AG04450 (cell line): ENCODE measurements at places on chromosomes 5 and 9. TPM values are rescaled to one million over a fixed set of nuclear protein-coding genes. Genes with fewer than 3 reads are reported as not detected.

Gene NME5
- 0.35 and 0.43 TPM in 2 replicates for polyA plus RNA-seq

DNA sequence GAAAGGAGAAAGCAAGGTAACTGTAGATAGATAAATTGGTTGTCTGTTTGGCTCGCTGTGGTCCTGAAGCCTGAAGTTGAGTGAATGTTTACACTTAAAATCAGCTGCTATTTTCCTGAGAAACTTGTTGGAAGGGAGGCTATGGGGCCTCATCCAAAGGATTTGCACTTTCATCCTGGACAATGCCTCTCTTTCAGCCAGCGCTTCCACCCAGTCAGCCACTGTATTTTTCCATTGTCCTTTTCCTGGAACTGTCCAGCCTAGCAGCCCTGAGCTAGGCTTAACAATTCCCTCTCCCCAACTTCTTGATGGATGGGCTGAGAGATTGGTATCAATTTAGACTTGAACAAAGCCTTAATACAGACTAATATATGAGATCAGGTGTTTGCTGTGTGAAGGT lies 429.2 kb downstream of the DMAC1 start:
- no peak for DNase-seq

GRCh38 chr5:160685695-160686094 lies 166.3 kb downstream of the ATP10B start:
- no peak for DNase-seq

DNA sequence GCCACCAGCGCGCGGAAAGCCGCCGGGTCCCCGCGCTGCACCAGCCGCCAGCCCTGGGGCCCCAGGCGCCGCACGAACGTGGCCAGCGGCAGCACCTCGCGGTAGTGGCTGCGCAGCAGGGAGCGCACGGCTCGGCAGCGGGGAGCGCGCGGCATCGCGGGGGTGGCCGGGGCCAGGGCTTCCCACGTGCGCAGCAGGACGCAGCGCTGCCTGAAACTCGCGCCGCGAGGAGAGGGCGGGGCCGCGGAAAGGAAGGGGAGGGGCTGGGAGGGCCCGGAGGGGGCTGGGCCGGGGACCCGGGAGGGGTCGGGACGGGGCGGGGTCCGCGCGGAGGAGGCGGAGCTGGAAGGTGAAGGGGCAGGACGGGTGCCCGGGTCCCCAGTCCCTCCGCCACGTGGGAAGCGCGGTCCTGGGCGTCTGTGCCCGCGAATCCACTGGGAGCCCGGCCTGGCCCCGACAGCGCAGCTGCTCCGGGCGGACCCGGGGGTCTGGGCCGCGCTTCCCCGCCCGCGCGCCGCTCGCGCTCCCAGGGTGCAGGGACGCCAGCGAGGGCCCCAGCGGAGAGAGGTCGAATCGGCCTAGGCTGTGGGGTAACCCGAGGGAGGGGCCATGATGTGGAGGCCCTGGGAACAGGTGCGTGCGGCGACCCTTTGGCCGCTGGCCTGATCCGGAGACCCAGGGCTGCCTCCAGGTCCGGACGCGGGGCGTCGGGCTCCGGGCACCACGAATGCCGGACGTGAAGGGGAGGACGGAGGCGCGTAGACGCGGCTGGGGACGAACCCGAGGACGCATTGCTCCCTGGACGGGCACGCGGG lies at the start of gene TERT:
TSS of gene TERT (minus strand) at position 234 of the 815 bp plus-strand sequence. CDS start at position 155, 79 bp downstream.
- DNase-seq: no peak

DNA sequence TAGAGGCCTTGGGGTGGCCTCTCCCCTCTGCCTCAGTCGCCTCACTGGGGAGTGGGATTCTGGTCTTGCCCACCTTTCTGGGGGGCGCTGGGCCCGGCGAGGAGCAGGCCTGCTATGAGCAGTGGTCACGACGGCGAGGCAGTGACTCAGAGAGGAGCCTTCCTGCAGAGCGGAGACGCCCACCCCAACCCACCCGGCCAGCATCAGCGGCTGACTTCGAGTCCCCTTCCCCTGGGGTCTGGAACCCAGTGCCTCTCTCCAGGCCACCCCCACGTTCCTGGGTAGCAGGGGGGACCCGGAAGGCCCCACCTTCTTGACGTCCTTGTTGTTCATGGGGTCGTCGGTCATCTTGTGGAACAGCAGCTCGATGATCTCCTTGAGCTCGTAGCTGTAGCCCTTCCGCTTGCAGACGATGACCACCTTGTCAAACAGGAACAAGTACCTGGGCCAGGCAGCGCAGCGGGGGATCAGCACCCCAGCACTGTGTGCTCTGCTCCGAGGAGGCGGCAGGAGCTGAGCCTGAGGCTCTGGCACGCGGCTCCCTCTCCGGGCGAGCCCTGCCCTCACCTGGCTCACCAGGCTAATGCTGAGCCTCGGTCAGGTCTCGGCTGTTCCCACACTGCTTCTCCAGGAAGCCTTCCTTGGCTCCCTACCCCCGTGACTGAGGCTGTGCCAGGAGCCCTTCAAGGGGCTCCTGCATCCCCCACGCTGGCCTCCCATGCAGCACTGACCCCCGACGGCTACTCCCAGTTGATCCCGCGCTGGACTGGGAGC lies 50.1 kb upstream of the SARDH start:
- DNase-seq: no peak

- DNase-seq: no peak
Observed at GRCh38 chr9:79663878-79664277, 92.1 kb downstream of the TLE4 start.

Gene SPACA9
- 3.3 and 3.6 TPM in 2 replicates for polyA plus RNA-seq

DNA sequence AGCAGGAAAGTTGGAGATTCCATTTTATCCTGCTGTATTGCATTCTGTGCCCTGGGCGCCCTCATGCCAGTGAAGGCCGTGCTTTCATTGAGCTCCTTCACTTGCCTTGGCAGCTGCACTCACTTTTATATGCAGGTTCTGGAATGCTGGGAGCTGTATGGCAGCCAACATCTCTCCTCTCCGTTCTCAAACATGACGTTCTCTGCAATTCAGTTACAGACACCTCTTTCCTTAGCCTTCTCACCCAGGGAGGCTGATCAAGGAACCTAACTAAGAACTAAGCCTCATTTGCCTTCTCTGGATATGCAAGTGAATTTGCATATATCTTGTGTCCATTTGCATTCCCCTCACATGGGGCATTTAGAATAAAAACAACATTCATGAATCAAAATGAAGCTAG lies 29.4 kb upstream of the PURA start:
- no peak for DNase-seq

Gene ORM2
- polyA plus RNA-seq: not detected in 2 replicates

- DNase-seq: no peak
Observed at GRCh38 chr5:99099691-99100090, 170.9 kb upstream of the CHD1 start.

- DNase-seq: peak; percentile 83
Observed at GRCh38 chr9:132094314-132094791, 14.7 kb upstream of the MED27 start.

- peak; percentile 62 for DNase-seq
Observed at GRCh38 chr5:123752552-123753179, 240.7 kb downstream of the CSNK1G3 start.

DNA sequence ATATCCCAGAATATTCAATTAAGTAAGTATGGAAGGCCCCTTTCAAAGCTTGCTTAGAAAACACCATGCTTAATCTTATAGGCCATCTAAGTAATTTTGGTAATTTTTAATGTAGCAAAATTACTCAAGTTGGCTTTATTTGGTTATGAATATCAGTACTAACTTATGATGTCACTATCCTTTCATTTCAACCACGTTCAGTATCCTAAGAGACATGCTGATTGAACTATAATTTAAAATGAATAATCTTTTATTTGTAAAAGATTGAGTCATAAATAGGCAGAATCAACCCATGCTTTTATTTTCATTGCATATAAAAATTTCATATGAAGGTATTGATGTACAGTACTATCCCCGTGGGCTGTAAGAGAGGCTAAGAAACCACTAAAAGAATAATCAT lies 386.9 kb downstream of the RAB3C start:
- no peak for DNase-seq

GRCh38 chr5:109412981-109413402 lies 3.2 kb upstream of the PJA2 start:
- DNase-seq: no peak

Gene CARTPT
- not detected in 2 replicates for polyA plus RNA-seq

Gene IL13
- not detected in 2 replicates for polyA plus RNA-seq

- peak; percentile 33 for DNase-seq
Observed at GRCh38 chr5:168987543-168988300, 313.2 kb downstream of the SLIT3 start.

DNA sequence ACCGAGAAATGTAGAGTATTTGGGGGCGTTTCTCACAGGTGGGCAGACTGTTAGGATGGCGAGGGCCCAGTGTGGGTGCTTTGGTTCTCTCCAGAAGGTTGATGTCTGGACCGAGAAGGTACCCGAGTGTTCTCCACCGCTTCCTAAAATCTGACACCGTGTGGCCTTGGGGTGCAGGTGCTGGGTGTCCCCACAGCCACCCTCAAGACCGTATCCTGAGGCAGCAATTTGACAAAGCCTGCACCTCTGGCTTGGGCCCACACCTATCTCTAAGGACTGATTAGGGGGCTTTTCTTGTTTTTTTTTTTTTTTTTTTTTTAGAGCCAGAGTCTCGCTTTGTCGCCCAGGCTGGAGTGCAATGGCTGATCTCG lies 1.3 kb downstream of the PPP1R26 start:
- no peak for DNase-seq

DNA sequence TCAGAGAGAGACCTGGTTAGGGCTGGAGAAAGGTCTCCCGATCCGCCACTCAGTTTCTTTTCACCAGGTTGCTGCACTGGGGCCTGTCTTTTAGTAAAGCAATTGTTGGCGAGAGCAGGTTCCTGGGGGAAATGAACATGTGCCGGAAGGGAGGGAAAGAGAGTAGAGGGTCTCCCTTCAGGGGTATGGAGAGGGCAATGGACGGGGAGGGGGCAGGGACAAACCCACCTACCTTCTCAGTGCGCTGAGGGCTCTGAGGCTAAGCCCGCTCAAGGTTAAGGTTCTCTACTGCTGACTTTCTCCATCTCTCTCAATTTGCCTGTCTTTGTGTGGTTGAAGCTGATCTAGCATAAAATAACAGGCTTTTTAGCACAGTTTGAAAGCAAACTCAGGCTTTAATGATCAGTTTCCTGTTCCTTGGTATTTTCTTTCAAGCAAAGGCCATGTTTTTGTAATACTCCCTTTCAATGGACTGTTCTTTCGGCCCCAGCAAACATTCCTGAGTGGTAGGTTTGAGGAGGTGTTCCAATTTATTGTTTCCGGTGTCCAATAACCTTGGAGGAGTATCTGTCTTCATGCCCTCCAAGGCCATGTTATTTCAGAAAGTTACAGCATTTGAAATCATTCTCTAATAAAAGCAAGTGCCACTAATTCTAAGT lies 25.5 kb upstream of the TRAF1 start:
- no peak for DNase-seq

DNA sequence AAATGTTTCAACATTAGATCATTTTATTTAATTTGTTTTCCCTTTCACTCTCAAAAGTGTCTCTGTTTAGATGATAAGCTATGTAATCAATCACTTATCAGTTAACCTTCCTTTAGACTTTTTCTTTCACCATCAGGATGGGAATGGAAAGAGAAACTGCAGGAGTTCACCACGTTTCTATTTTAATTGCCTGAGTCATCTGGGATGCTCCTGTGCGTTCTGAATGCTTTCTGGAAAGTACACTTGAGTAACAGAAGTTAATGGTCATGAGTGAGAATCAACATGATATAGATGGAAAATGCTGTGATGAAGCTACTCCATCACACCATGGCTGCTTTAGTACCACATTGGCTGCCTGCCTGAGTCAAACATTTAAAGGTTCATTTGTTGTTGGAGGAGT lies 783.3 kb upstream of the CDH9 start:
- DNase-seq: no peak

- DNase-seq: no peak
Observed at GRCh38 chr5:33513462-33514185, 72.9 kb downstream of the TARS1 start.

- no peak for DNase-seq
Observed at GRCh38 chr5:158463188-158463587, 604.2 kb upstream of the CLINT1 start.

Gene GGTA1
- not detected in 2 replicates for polyA plus RNA-seq

DNA sequence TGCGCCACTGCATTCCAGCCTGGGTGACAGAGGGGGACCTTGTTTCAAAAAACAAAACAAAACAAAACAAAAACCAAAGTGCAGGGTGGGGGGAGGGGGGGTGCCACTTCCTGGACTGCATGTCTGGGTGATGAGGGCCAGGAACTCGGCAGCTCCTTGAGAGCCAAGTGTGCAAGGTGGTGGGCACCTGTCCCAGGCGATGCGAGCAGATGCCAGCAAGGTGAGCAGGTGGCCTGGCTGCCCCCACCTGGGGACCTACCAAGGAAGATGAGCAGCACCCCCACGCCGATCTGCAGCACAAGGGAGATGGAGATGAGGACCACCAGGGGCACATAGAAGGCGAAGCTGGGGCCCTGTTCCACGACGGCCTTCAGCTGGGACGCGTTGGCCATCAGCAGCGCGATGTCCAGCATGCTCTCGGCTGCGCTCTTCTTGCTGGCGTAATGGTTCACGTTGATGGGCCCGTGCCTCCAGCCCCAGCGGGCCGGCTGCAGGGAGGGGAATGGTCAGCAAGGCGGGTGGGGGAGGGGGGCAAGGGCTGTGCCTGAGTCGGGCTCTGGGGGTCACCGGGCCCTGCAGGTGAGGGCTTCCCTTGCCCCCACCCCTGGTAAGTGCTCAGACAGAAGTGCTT lies 7.8 kb downstream of the NINJ1 start:
- DNase-seq: no peak

Gene HRCT1
- 2.7 and 3.0 TPM in 2 replicates for polyA plus RNA-seq
